ENCODE measurements at places on chromosomes 7 and 10.

DNA sequence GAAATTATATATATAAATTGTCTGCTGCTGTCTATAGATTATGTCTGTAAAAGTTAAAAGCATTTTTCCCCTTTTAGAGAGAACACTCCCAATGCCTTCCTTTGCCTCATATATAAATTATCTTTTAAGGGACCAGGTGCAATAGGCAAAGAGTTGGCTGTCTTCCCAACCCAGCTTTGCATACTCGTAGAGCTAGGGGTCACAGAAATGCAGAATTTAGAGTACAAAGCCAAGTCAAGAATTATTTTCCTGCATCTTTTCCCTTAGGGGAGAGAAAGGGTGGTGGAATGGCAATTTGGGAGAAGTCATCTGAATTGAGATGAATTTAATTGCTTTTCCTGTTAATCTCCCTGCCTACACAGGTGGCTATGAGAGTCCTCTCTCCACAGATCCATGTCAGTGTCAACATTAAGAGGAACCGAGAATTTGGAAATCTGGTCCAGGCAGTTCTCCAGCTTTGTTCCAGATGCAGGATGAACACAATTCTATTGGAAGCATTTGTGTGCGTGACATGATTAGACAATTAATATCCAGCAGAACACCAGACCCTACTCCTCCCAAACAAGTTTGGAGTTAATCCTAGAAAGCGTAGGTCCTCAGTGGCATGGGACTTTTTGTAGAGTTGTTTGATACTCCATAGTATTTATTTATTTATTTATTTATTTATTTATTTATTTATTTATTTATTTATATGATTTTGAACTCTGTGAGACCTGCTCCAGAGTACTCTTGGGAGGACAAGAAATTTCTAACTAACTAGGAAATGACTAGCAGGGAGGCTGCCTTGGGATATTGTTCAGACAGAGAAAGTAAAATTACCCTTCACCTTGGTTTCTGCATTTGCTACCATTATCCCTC, 80.3 kb upstream of the SKAP2 start:
- no peak for DNase-seq

- no peak for DNase-seq
These were observed 176.8 kb downstream of the DNAJC1 start for GRCh38 chr10:21826725-21827124.

- DNase-seq, result no peak
These were observed 424.2 kb upstream of the LRGUK start for GRCh38 chr7:133702960-133703359.

- no peak for DNase-seq
These were observed 1.8 kb upstream of the VSIR start for GRCh38 chr10:71774916-71775702.

GRCh38 chr7:30894866-30895605, 16.6 kb upstream of the AQP1 start:
- DNase-seq, result no peak

DNA sequence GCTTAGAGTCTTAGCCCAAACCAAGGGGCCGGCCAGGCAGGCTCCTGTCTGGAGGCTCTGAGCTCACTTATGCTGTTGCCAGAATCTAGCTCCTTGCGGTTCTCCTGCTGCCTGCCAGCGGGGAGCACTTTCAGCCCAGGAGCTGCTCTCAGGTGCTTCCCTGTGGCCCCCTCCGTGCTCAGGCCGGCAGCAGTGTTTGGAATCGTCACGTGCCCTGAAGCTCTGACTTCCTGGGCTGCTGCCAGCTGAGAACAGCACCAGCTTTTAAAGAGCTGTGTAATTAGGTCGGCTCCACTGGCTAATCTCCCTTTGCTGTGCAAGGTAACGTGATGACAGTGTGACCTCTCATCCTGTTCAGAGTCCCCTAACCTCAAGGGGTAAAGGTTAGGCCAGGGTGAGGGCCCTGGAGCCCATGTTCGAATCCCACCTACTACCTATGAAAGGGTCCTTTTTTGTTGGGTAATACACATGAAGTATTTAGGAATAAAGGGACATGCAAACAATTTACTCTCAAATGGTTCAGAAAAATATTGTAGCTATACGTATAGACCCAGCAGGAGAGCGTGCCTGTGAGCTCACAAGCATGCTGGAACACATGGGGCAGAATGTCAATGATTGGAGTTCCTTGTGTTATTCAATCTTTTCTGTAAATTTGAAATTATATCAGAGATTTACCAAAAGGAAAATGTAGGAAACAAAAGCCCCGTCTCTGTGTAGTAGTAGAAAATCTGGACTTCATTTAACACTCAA, 16.6 kb downstream of the ZNF862 start:
- peak; percentile 71 for DNase-seq

GRCh38 chr7:17123020-17123419, 175.4 kb upstream of the AHR start:
- no peak for DNase-seq

GRCh38 chr7:129607471-129608120, 3.9 kb upstream of the NRF1 start:
- DNase-seq, result peak; percentile 47

All from Jurkat, Clone E6-1 (cell line).